ENCODE measurements at places on chromosomes 5 and 9.

- no peak for DNase-seq
These were observed 64.5 kb downstream of the TMEM161B start for GRCh38 chr5:88203981-88204750.

- no peak for DNase-seq
These were observed 58.7 kb downstream of the FYB1 start for GRCh38 chr5:39160576-39161213.

GRCh38 chr9:27019589-27019988 lies 14.1 kb upstream of the LRRC19 start:
- no peak for DNase-seq

DNA sequence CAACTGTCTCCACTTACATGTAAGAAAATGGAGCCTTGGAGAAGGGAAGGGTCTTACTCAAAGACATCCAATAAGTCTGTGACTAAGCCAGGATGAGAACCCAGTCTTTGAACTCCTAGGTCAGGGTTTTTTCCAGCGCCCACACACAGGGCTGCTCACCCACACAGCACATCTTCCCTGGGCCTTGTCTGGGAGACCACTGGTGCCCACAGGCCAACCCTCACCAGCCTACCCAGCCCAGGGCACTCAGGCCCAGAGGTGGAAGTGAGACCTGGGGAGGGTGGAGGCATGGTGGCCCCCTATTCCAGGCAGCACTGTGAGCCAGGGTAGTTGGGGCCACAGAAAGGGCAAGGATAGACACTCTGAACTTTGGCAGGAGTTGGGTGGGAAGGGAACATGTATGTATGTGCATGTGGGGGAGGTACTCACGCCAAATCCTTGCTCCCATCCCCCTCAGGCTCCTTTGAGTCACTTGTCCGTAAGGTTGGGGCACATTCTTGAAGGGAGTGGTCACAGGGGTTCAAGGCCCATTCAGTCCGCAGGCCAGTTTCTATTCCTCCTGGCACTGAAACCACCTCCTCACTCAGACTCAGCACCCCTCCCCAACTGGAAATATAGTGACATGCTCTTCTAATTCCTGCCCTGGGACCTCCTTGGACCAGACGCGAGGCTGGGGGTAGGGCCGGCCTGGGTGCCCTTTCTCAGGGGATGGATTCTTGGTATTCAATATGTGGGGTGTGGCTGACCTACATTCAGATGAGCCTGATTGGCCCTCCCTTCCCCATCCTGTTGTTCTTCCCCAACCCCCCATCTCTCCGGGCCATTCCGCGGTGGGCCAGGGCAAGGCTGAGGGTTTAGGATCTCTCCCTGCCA lies 2.9 kb upstream of the SLC4A9 start:
- DNase-seq, result no peak

- DNase-seq, result no peak
These were observed 51.4 kb downstream of the COL5A1 start for GRCh38 chr9:134693011-134693410.

DNA sequence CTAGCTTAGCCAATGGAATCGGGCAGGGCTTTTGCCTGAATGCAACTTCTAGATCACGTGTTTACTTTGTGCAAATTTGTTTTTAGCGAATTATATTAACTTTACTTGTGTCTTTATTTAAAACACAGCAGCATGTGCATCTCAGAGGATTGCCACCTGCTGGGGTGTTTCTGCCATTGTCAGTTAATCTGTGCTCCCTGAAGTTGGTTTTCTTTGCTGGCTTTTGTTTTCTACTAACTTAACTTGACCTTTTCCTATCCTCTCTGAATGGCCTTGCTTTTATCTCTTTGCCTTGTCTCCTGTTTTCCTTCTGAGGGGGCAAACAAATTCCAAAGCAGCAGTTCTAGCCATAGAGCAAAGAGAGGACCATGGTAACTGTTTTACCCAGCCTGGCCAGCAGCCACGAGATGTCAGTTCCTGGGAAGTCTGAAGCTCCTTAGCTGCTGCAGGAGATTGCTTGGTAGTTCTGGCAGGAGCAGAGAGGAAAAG lies 67.6 kb downstream of the ARHGEF28 start:
- peak; percentile 75 for DNase-seq

DNA sequence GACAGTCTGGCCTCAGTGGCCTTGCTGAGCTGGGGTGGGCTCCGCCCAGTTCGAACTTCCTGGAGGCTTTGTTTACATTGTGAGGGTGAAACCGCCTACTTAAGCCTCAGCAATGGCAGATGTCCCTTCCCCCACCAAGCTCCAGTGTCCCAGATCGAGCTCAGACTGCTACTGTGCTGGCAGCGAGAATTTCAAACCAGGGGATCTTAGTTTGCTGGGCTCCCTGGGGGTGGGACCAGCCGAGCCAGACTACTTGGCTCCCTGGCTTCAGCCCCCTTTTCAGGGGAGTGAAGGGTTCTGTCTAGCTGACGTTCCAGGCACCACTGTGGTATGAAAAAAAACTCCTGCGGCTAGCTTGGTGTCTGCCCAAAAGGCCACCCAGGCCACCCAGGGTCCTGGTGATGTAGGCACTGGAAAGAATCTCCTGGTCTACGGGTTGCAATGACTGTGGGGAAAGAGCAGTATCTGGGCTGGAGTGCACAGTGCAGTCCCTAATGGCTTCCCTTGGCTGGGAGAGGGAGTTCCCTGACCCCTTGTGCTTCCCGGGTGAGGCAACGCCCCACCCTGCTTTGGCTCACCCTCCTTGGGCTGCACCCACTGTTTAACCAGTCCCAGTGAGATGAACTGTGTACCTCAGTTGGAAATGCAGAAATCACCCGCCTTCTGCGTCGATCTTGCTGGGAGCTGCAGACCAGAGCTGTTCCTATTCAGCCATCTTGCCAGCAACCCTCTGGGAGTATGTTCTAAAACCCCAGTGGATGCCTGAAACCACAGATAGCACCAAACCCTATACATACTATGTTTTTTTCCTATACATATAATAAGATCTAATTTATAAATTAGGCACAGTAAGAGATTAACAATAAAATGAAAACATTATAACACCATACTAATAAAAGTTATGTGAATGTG lies 95.5 kb downstream of the TMEM161B start:
- peak; percentile 71 for DNase-seq

DNA sequence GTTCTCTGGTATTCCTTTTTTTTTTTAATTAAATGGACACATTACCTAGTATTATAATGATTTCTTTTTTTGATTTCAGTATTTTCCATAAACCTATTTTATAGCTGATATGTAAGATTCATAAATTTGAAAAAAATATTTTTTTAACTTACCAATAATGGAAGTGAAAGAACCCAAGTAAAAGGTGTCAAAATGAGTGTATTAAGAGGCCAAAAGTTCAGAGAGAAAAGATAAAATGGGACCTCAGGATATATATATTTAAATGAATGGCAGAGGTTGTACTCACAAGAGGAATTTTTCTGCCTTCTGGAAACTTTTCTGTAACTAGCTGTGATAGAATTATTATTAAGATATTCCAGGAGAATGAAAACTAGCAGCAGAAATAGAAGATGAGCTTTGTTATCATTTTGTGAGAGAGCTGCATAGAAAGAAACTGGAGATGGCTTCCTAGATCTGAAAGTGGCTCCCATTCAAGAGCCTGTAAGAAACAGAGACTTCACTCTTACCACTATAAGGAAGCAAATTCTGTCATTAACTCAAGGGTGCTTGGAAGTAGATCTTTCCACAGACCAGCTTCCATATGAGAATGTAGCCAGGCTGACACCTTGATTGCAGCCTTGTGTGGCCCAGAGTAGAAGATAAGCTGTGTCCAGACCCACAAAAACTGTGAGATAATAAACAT lies 91.7 kb downstream of the MRPS30 start:
- no peak for DNase-seq

- DNase-seq, result no peak
These were observed at the start of gene PITX1 for GRCh38 chr5:135033901-135034235. Gene PITX1, minus strand, starts transcription at chr5:135034228. Its CDS starts 347 bp downstream, at chr5:135033881.

DNA sequence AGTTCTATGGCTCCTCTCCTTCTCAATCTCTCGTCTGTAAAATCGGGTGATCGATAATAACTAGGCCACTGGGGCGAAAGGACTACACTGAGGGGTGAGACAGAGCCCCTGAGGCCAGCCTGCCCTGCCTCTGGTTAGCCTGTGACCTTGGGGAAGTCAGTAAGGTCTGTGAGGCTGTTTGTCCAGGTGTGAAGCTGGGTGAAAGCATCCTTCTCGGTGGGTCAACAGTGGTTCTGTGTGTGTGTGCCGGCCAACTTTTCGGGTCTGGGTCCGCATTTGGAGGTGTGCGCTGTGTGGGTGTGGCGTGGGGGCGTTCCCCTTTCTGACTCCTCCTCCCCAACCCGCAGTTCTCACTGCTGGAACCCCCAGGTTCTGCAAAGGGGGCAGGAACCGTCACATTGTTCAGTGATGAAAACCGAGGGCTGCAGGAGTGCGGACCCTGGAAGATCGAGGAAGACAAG lies 5.0 kb upstream of the RNF44 start:
- DNase-seq, result peak; percentile 80

GRCh38 chr9:125038166-125038565 lies 97.3 kb upstream of the GOLGA1 start:
- DNase-seq, result no peak

GRCh38 chr5:175235251-175235960 lies 208.6 kb downstream of the DRD1 start:
- no peak for DNase-seq

DNA sequence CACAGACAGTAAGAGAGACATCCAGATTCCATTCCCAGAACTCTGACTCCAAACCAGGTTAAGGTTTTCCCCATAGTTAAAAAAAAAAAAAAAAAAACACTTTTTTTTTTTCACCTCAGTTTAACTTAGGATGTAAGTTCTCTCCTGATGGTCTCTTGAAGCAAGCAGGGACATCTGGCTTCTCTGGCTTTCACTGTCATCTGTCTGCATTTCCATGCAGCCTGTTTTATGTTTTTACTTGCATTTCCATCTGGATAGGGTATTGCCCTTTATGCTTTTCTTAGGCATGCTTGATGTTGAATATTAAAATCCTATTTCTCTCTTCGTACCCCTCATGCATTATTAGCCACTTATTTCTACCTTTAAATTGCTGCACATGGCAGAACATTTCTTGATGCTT lies 135.3 kb upstream of the WWC1 start:
- no peak for DNase-seq

DNA sequence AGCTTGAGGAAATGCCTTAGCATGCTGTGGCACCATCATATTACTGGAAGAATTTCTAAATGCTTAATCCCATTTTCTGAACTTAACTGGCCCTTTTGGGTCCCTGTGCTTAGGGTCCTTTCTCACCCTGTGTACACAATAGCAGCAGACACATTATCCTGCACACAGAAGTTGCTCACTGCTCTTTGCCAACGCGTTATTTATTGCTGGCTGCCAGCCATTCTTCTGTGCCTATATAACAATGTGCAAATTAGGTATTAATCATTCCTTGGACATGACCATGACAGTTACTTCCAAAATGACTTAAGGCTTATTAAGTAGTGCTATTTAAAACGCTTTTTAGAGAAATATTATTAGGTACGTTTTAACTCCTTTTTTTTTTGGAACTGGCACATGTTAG lies 134.7 kb downstream of the FBN2 start:
- DNase-seq, result no peak

- peak; percentile 78 for DNase-seq
These were observed 639 bp downstream of the PCDH1 start for GRCh38 chr5:141877356-141878185.

DNA sequence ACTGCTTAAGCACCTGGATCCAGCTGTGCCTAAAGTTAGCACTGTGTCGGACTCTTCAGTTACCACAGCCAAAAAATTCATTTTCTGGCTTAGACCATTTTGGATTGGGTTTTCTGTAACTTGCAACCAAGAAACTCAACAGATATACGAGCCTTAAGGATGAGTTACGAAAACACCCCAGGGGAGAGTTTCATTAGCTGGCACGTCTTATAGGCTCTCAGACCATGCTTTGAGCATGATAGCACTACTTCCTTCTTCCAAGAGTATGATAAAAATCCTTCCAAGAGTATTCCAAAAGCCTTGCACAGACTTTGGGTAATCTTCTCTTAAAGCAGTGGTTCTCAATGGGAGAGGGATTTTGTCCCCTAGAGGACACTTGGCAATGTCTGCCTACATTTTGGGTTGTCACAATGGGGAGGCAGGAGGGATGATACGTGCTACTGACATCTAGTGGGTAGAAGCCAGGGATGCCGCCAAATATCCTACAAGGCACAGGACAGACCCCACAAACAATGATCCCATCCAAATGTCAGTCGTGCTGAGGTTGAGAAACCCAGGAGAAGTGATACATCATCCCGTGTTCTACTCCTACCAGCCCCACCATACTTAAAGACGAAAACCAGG lies 64.8 kb downstream of the SMIM23 start:
- peak; percentile 84 for DNase-seq

DNA sequence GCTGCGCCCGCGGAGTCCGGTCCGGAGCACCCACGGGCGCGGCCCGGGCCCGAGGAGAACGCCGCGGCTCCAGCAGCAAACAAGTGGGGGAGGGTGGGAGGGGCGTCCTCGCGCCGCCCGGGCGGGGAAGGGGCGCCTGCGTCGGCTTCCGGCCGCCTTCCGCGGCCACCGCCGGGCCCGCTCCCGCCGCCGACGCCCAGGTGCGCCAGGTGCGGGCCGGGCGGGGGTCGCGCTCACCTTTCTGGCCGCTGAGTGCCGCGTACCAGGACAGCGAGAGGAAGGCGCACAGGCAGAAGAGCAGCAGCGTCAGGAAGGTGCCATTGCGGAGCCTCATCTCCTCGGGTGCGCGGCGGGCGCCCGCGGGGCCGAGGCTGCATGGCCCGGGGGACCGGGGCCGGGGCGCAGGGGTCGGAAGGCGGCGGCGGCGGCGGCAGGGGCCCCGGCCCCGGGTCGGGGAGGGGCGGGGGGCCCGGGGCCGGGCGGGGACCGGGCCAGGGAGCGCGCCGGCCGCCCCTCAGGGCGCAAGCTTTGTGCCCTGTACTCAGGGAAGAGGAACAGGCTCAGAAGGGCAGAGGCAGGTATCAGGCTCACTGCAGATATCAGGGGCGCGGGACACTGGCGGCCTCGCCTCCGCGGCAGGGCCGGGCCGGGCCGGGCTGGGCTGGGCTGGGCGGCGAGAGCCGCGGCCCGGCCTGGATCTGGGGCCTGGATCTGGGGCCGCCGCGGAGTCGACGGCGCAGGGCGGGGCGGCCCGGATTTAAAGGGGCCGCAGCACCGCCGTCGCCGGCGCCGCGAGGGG lies at the start of gene MGAT4B:
Gene MGAT4B, minus strand, starts transcription at position 617 of the 799 bp plus-strand sequence. Its CDS starts 283 bp downstream, at position 334.
- peak; percentile 86 for DNase-seq

GRCh38 chr5:57828221-57828620 lies 345.6 kb upstream of the ACTBL2 start:
- no peak for DNase-seq

DNA sequence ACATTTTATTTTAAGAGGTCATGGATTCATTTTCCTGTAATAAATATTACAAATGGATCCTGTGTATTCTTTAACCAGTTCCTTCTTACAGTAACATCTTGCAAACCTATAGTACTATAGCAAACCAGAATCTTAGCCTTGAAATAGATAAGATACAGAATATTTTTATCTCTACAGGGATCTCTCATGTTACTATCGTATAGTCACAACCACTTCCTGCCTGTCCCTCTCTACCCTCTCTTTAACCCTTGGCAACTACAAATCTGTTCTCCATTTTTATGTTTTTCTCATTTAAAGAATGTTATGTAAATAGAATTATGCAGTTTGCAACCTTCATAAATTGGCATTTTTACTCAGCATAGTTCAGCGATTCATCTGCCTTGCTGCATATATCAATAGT lies 454.0 kb downstream of the DIRAS2 start:
- DNase-seq, result no peak

All from endodermal cell (in vitro differentiated cells).